ENCODE measurements at places on chromosomes 7 and 10.

GRCh38 chr7:46369933-46370654 lies 449.0 kb upstream of the IGFBP3 start:
- no peak for DNase-seq

DNA sequence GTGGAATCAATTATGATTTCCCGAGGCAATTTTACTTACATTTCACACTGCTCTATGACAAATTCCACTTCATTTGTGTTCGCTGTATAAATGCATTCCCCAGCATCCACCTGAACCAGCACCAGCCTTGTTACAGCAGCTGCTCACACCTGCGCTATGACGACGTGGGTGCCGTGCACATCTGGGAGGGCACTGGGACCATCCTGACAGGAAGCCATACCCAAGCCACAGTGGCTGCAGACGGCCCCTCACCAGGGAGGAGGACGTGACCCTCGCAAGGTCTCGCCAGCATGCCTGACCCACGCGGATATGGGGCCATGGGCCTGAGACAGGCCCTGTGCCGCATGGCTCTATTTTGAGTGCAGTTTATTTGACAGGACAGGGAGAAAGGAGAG lies 201.3 kb downstream of the MAD1L1 start:
- DNase-seq = no peak

DNA sequence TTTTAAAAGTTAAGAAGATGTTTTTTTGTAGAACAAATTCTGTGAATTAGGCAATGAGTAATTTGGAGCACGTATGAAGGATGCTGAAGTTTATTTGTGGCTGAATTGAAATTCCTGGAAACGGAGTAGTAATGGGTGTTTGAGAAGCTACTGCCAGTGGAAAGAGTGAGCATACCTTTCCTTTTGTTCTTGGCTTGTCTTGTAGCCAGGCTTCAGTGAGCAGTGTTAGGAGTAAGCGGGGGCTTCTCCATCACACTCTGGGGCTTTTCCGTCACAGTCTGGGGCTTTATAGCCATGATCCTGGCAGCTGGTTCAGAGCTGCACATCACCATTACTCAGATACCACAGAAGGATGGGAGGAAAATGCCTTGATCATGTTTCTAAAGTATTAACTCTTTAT lies 32.3 kb downstream of the GARS1 start:
- no peak for DNase-seq

DNA sequence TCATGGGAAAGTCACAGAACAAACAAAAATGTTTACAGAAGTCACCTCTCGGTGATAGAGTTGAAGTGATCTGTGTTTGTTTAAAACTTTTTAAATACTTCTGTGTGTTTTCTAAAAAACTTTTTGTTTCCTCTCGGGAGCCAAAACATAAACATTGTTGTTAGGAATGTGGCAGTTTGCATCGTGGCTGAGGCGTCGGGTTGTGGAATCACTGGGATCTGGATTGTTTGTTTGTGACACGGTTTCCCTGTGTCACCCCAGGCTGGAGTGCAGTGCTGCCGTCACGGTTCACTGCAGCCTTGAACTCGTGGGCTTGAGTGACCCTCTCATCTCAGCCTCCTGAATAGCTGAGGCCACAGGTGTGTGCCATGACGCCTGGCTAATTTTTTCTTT lies 29.0 kb upstream of the SUN1 start:
- DNase-seq = no peak

- DNase-seq = no peak
These were observed 51.7 kb upstream of the CAMK2B start for GRCh38 chr7:44377134-44377463.

GRCh38 chr10:49363309-49364031 lies 32.4 kb downstream of the DRGX start:
- no peak for DNase-seq

DNA sequence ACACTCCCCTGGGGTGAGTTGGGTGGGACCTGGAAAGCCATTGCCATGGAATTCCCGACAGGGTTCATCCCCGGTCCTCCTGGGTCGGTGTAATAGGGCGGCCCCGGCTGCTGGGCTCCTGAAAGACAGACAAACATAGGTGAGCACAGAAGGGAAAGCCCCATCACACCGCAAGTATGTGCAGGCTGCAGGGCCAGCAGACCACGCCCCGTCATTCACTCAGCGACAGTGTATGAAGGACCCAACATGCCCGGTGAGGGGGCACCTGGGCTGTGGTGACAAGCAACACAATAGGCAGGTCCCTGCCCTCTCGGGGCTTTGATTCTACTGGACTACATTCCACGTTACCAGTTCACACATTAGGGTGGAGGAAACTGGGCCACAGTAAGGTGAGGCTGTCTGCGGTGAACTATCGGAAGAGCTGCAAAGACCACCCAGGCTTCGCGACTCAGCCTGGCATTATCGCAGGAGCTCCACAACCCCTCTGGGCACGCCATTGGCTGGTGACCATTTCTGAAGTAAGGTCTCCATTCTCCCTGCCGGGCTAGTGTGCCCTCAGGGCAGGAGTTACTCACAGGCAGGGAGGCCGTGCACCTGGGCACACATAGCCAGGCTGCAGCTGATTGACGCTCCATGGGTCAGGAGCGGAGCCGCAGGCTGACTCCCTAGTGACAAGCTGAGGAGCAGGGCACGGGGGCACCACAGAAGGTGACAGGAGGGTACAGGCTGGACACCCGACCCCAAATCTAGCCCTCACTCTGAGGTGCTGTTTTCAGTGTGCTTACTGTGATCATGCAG lies 99.2 kb downstream of the VOPP1 start:
- no peak for DNase-seq

DNA sequence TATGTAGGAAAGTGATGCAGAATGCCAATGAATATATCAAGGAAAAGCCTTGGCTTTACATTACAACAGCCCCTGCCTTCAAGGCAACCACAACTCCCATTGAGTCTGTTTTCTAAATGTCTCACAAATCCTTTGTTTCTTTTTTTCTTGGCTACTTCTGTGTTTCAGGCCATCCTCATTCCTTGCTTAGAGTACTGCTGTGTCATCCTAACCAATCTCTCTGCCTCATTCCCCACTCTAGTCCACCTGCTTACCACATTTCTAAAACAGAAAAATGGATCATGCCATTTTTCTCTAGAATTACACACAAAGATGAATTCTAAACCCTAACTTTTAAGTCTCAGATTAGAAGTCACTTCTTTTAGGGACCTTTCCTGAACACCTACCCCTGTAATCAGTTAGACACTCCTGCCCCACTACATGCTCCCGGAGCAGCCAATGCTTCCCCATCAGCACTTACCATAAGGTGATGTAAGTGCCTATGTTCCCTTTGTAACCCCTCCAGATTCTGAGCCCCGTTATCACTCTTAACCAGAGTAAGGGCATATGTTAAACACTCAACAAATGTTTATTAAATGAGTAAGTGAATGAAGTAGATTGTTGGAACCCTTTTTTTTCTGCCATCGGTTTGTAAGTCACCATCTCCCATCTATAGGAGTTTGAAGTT lies 2.8 kb downstream of the BORCS7 start:
- no peak for DNase-seq

GRCh38 chr7:16268821-16269768 lies 152.2 kb downstream of the CRPPA start:
- peak; percentile 15 for DNase-seq

DNA sequence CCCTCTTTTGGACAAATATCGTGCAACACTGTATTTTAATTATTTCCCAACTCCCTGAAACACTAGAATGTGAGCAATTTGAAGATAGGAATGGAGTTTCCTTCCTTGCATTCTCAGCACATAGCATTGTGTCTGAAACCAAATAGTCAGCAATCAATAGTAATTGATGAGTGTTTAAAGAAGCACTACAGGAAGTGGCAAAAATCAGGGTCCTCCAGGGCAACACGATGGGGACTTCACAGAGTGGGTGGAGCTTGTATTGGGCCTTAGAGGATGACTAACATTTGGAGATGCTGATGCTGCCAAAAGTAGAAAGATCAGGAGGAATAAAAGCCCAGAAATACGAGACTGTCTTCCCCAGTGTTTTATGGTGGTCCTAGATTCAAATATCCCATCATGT lies 94.9 kb downstream of the NPSR1 start:
- DNase-seq = no peak

DNA sequence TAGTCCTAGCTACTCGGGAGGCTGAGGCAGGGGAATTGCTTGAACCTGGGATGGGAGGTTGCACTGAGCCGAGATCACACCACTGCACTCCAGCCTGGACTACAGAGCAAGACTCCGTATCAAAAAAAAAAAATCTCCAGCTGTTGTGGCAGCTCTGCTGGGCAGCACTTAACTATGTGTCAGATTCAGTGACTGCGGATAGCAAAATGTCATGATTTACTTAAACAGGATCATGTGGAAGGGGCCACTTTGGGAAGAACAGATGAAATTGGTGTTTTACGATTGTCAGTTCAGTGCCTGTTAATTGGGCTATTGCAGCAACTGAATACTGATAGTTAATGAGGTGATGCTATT lies 15.3 kb downstream of the OGDH start:
- no peak for DNase-seq

- no peak for DNase-seq
These were observed 203.8 kb upstream of the SVIL start for GRCh38 chr10:29838539-29838938.

- DNase-seq = no peak
These were observed 5.2 kb downstream of the MTG1 start for GRCh38 chr10:133399123-133399601.

GRCh38 chr7:22386206-22386858 lies 29.4 kb upstream of the RAPGEF5 start:
- no peak for DNase-seq

DNA sequence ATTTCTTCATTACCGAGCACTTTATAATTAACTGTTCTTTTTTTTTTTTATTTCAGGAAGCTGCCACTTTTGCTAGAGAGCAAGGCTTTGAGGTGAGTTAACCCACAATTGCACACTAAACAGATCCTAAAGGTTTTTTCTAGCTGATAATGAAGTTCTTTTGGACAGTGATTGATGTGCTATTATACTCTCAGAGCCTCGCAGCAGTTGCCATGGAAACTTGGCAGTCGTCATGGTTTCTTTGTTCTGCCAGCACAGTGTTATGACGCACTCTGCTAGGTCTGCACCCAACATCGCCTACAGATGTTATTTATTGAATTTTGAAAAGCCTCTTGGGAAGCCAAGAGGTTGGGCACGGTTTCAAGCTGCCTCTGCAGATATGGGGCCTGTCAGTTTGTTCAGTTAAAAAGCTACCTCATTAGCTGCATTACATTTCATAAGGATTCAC lies 237.2 kb upstream of the KAT6B start:
- peak; percentile 93 for DNase-seq

DNA sequence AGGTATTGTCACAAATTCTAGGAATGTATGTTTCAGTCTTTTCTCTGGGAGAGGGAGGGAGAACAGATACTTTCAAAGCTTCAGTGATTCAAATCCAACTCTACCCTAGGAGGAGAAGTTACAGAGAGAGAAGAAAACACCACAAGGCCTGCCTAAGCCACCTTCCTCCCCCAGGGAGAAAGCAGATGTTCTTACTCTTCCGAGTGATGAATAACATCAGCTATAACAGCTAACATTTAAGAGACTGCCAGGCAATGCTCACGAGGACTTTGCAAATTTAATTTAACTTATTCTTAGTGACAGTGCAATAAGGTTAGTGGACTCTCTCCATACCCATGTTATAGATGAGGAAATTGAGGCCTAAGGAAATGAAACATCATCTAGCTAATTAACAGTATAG lies 36.8 kb downstream of the TAS2R41 start:
- DNase-seq = no peak

DNA sequence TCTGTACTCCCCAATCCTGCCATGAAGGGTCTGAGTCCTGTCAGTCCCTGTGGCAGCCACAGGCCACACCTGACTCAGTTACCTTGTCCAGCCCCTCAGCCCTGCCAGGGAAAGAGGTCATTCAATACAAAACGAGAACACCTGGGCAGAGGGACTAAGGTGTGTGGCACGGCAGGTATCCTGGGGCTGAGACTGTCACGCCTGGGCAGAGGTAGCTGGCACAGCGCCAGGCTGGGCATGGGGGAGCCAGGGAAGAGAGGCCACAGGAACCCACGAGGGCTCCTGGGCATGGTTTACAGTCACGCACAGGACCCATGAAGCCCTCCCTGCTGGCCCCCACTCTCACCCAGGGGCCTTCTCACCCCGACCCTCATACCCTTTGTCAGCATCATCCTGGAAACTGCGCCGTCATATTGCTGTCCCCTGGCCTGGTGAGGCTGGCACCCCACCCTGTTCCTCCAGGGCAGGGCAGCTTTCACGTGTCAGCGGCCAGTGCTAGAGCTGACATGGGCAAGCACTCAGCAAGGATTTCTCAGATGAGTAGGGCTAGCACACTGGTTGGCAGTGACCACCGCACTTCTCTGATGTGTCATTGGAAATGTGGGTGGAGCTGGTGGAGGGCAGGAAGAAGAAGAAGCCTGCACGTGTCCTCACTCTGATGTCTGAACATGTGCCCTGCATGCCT lies 42.7 kb downstream of the LRRC18 start:
- no peak for DNase-seq

DNA sequence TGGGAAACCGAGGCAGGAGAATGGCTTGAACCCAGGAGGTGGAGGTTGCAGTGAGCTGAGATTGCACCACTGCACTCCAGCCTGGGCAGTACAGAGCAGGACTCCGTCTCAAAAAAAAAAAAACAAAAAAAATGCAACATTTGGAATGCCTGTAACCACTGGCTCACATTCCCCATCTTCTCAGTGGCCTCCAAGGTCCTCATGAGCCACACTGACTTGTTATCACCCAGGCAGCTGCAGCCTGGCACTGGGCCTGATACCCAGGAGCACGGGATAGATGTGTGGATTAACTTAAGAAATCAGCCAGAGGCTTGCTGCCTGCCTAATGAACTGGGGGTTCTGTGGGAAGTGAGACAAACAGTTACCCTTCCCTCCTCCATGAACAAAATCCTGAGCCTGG lies 23.0 kb downstream of the JCAD start:
- no peak for DNase-seq

- no peak for DNase-seq
These were observed 61.6 kb downstream of the ANKRD7 start for GRCh38 chr7:118286131-118286530.

GRCh38 chr7:28383975-28384374 lies 28.3 kb upstream of the CREB5 start:
- DNase-seq = no peak

DNA sequence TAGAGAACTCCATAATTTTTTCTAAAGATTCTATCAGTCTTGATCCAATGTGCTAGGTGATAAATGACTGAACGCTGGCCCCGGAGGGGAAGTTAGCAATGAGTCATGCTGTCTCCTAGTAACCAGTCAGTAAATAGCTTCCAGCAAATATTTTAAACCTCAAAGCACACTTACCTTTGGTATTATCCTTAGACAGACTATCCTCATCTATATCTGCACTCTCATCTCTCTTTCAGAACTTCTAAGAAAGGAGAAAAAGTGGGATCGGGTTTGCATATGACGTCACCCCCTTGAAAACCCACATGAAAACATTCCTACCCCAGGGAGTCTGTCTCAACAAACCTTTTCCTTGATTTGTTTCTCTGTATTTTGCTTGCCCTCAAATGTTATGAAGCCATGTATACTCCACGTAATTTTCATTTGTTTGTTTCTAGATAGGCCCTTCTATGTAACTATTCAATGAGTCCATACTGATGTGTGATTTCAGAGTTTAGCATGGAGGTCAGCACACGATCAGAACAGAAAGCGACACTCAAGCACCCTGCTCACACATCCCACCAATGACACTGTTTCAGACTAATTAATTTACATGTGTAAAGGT lies 174.9 kb upstream of the NRP1 start:
- peak; percentile 32 for DNase-seq

- no peak for DNase-seq
These were observed 189.9 kb downstream of the MTERF1 start for GRCh38 chr7:91690541-91691070.

Data from Ammon's horn (tissue), 1 donor.